ENCODE measurements at places on chromosomes 7 and 10.

DNA sequence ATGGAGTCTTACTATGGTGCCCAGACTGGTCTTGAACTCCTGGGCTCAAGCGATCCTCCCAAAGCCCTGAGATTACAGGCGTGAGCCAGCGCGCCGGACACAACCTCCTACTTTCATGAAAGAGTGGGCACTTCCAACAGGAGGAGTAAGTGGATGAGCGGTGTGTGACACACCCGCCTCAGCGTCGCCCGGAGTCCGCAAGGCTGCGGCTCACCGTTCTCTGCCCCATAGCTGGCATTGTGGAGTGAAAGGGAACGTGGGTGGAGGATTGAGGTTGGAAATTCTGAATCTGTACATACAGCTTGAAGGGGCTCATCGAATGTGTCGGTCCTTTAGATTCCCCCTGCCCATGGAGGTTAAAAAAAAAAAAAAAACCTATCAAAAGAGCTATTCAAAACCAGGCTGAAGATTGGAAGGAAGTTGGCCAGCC lies 524 bp upstream of the PRXL2A start:
- no peak for DNase-seq

DNA sequence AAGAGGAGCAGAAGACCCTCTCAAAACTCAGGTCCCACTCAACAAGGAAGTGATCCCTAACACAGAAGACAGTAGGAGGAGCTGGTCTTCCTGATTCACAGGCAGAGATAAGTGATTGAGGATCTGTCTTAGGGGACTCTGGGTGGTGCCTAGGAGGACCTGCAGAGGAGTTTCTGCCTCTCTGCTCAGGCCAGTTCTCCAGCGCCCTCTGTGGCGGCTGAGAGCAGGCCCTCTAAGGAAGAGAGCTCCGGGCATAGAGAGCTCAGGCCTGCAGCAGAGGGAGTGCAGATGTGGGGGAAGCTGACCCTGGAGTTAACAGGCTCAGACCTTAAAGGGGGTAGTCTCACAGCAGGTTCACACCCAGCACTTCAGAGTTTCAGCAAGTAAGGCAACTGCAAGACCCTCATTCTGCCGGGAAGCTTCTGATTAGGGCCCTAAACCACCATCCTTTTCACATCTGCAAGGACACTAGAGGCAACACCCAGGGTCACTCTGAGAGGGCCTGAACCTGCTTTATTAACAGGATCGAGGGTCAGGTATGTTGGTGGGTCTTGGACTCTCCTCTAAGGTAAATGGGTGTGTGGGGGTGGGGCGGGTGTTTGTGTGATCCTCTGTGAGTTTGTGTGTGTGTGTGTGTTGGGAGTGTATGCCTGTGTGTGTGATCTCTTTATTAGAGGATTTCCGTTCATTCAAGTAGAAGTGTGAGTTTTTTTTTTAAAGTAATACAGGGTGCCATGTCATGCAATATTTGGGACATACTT lies 57.6 kb upstream of the TARP start:
- no peak for DNase-seq

GRCh38 chr7:46109437-46109836 lies 188.4 kb upstream of the IGFBP3 start:
- DNase-seq, result no peak

DNA sequence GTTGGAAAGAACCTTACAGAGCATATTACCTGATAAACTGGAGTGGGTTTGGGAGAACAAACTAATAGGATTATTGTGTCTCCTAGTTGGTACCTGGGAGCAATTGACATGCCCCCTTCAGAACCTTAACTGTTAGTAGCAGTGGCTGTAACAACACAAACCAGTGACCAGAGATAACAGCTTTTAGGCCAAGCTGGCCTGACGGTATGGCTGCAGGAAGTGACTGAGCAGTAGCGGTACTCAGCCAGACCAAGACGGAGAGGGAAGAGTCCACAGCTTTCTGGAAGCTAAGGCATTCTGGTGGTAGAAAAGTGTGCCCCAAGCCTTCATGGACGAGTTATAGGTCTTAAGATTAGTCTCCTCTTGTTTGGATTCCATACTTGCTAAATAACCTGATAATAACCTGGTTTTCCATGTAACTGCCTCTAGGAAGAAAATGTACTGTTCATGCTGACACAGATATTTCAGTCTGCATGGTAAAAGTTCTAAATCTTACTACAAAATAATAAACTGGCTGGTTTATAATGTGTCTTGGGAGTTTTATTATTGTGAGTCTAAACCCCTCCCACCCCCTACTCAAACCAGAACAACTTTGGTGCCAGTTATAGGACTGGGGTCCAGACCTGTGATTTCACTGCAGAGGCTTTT lies 11.3 kb downstream of the NOLC1 start:
- no peak for DNase-seq

DNA sequence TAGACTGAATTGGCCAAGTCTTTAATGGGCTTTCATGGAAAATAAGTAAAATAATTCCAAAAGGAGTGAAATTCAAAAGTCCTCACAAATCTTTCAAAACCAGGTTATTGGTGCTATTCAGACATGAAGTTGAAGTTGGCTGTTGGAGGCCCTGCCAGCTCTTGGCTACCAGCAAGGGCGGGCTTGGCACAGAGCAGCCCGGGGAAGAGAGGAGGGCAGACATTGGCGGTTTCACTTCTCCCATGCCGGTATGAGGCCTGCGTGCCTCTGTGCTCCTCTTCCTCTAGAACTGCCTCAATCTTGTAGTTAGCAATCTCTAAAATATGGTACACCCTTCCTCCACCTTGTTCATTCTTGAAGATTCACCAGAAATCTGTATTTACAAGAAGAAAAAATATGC lies 16.4 kb upstream of the NPS start:
- no peak for DNase-seq

GRCh38 chr10:1520909-1521565 lies 216.3 kb downstream of the ADARB2 start:
- no peak for DNase-seq

- DNase-seq, result no peak
Measured at GRCh38 chr10:118764195-118764594, 9.4 kb upstream of the CACUL1 start.

GRCh38 chr10:71010730-71011129 lies 122.4 kb upstream of the PCBD1 start:
- DNase-seq, result no peak

GRCh38 chr7:155166673-155167370 lies 96.7 kb downstream of the HTR5A start:
- DNase-seq, result peak; percentile 81

GRCh38 chr7:117041822-117042221 lies 88.5 kb downstream of the ST7 start:
- no peak for DNase-seq

GRCh38 chr7:36096460-36097095 lies 56.5 kb upstream of the EEPD1 start:
- no peak for DNase-seq

DNA sequence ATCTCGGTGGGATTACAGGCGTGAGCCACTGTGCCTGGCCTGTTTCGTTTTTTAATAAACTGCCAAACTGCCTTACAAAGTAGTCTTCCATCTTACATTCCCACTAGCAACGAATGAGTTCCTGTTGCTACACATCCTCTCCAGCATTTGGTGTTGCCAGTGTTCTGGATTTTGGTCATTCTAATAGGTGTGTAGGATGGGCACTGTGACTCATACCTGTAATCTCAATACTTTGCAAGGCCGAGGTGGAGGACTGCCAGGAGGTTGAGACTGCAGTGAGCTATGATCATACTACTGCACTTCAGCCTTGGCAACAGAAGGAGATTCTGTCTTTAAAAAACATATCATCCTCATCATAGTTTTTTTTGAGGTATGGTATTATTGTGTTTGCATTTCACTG lies 21.4 kb upstream of the RSBN1L start:
- DNase-seq, result no peak

Data from fibroblast of skin of left quadriceps (primary cell).